ENCODE measurements at places on chromosomes 7 and 10. TPM values are rescaled to one million over a fixed set of nuclear protein-coding genes. Genes with fewer than 3 reads are reported as not detected.

DNA sequence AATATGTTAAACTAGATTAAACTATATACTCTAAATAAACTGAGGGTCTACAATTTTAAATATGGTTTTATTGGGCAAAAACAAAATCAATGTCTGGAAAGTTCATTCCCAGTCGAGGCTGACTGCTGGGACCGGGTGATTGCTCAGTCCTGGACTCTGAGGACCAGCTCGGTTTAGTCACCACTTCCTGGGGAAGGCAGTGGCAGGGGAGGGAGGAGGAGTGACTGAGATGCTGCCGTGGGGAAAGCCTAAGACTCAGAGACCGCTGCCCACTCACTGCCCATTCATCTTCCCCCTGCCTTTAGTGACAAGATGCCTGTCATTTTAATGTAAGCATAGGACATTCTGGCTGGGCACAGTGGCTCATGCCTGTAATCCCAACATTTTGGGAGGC, 29.0 kb downstream of the ATOH7 start:
- H3K27ac ChIP-seq = no peak overlapping the region
- H3K4me3 ChIP-seq = no peak overlapping the region
- no peaks in the 10 kb centered on the region for H3K36me3 ChIP-seq
- DNase-seq = no peak

DNA sequence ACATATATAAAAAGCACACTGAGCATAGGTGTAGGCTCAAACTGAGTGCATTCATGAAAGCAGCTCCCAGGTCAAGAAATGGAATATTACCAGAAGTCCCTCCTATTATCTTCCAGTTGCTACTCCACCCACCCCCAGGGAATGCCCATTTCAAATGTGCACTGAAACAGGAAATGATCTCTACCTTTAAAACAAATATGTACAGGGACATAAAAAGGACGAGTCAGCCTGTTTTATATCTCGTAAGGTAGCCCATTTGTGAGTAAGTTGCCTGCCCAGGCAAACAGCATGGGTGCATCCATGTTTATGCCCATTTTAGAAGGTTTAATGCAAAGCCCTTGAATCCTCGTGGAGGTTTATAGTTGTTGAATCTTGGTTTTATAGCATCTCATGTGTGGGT, 10.4 kb downstream of the FFAR4 start:
- peaks cover 5% of the 10 kb centered on the region for H3K4me1 ChIP-seq
- peaks cover 28% of the 10 kb centered on the region for H3K27me3 ChIP-seq

GRCh38 chr7:29748286-29749099, 57.8 kb upstream of the WIPF3 start:
- H3K4me3 ChIP-seq = no peak overlapping the region
- no peaks in the 10 kb centered on the region for H3K36me3 ChIP-seq
- H3K27me3 ChIP-seq = peaks cover 8% of the 10 kb centered on the region
- H3K4me1 ChIP-seq = no peaks in the 10 kb centered on the region
- H3K27ac ChIP-seq = no peak overlapping the region

DNA sequence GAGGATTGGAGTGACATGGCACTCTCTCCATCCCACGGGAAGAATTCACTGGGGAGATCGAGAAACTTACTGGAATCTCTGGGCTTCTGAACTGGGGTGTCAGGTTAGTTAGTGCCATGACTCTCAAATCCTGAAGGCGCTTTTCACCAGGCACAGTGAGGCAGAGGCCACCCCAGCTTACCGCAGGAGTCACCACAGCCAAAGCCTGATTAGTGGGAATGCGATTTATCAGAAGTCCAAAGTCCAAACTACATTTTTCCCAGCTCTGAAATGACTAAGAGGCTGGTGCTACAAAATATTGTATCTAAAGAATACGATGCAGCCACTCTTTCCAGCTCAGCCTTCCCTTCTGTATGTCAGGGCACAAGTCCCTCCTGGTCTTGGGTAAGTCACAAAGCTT, 334.8 kb upstream of the SHH start:
- H3K36me3 ChIP-seq = no peaks in the 10 kb centered on the region
- no peak for DNase-seq
- H3K27ac ChIP-seq = no peak overlapping the region
- H3K4me1 ChIP-seq = no peaks in the 10 kb centered on the region

DNA sequence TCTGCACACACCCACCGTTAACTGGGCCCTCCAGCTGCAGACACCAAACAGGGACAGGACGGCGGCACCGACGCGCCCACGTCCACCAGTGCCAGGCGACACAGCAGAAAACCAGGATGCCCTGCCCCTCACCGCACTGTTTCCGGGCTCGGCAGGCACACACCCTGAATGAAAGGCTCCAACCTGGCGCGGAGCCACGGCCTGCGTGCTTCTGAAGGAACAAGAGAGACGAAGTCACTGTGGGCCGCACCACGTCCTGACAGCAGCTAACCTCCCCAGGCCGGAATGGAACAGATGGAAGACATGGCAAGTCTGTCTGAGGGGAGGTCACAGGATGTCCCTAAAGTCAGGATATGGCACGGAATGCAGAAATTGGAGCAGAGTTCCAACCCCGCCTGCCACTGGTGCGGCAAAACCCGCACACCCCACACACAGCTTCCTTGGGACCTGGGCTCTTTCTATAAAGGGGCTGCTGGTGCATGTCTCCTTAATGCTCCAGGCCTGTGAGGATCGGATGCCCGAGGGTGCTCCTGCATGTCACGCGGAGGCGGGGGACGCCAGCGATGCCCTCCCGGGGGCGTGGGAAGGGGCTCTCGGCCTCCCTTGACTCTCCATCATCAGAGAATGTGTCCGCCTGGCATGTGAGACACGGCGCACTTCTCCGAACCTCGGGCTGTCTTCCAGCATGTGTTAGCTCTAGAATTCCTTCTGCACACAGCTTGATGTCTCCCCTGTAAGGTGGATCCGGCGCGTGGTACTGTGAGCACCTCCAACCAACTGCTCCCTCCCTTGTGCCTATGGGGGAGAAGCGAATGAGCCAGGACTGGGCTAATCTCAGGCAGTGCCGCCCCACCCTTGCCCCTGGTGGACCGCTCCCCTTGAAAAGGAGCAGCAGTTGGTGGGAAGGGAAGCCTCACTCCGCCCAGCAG, 3.9 kb upstream of the GPER1 start:
- no peaks in the 10 kb centered on the region for H3K36me3 ChIP-seq
- H3K4me3 ChIP-seq = no peak overlapping the region
- no peak for DNase-seq
- peaks cover 6% of the 10 kb centered on the region for H3K27me3 ChIP-seq

GRCh38 chr7:542713-543500, 23.3 kb upstream of the PDGFA start:
- no peak overlapping the region for H3K27ac ChIP-seq
- no peaks in the 10 kb centered on the region for H3K36me3 ChIP-seq

DNA sequence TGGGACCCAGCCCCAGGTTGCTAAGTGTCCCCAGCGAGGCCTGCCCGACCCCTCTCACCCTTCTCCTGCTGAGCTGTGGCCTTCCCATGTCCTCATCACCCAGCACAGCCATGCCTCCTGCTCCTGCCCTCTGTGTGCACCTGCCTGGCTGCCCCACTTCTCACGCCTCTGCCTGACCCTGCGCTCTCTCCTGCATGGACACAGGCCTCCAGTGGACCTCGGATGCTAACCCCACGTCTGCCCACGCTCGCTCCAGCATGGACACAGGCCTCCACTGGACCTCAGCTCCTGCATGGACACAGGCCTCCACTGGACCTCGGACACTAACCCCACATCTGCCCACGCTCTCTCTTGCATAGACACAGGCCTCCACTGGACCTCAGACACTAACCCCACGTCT, 111.6 kb downstream of the ADARB2 start:
- H3K4me1 ChIP-seq = no peaks in the 10 kb centered on the region
- no peak for DNase-seq
- H3K27ac ChIP-seq = no peak overlapping the region
- H3K4me3 ChIP-seq = no peak overlapping the region

GRCh38 chr10:104337521-104337984, 712 bp downstream of the ITPRIP start:
- DNase-seq = peak; percentile 53
- H3K36me3 ChIP-seq = peaks cover 14% of the 10 kb centered on the region
- H3K27me3 ChIP-seq = peaks cover 9% of the 10 kb centered on the region
- peak overlapping the region; percentile 100 for H3K27ac ChIP-seq

- no peak overlapping the region for H3K4me3 ChIP-seq
- H3K27me3 ChIP-seq = peaks cover 11% of the 10 kb centered on the region
- no peaks in the 10 kb centered on the region for H3K4me1 ChIP-seq
- no peaks in the 10 kb centered on the region for H3K36me3 ChIP-seq
These were observed 220.6 kb downstream of the ADRA2A start for GRCh38 chr10:111297351-111297848.

PIP4K2A gene
- 136 TPM for total RNA-seq

TRIM73 gene
- total RNA-seq = 4.4 TPM

FAM24B gene
- total RNA-seq = 15.3 TPM

HOXA7 gene
- not detected for total RNA-seq

NPY4R gene
- total RNA-seq = not detected

LEP gene
- not detected for total RNA-seq

MSMB gene
- total RNA-seq = not detected

CHCHD2 gene
- total RNA-seq = 454 TPM

ADARB2 gene
- not detected for total RNA-seq

Measured in activated CD8-positive, alpha-beta memory T cell treated with anti-CD3 and anti-CD28 coated beads, Interleukin-2, amount 10 ng/mL, durations not matched to agents 7 days and 5 days (primary cell).